ENCODE measurements at places on chromosomes 5 and 9.

GRCh38 chr5:142929587-142929986 lies 159.4 kb downstream of the ARHGAP26 start:
- DNase-seq, result no peak

DNA sequence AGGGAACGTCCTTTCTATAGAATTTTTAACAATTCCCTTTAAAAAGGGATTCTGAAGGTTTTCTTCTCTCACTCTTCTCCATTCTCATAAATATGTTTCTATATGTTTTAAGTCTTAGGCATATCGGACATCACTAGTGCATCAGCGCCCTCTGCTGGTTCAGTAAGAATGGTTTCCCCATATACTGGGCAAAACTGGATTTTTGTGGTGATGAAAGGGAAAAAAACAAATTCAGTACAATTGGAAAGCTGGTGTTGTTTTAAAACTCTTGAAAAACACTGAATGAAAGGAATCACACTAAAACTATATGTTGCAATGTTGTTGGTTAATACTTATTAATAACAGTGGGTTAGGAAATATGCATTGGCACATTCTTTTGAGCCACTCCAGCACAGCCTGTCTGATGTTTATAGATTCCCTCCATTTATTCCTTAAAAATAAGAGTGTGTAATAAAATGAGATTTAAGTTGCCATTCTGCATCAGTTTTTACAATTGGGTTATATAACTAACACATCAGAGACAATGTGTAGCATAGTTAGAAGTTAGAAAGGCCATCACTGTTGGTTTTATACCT lies 15.8 kb downstream of the CWC27 start:
- DNase-seq, result peak; percentile 22

- peak; percentile 25 for DNase-seq
These were observed 111.6 kb downstream of the WNK2 start for GRCh38 chr9:93295456-93296076.

GRCh38 chr5:17398431-17398830 lies 99.6 kb upstream of the TAF11L2 start:
- DNase-seq, result peak; percentile 60

DNA sequence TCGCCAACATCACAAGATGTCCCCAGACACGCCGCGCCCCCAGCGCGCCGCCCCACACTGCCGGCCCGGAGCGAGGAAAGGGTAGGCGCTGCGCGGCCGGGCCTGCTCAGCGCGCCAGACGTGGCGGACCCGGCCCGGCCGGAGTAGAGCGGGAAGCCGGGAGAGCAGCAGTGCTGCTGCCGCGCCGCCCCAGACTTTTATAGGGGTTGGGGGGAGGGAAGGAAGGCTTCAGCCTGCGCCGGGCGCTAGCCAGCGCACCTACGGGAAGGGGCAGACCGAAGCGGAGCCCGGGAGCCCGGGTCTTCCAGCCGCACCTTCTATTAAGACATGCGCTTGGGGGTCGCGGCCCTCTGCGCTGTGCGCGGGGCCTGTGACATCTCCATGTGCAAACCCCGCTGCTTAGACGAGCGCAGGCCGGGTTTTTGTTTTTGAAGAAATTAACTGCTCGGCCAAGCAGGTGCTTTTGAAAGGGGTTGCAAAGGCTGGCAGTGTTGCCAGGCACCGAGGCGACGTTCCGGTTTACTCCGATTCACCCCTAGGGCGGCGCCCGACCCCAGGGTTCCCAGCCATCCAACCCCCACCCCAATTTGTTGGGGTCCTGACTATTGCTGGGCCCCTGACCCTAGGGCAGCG lies 353 bp upstream of the PAX5 start:
- peak; percentile 79 for DNase-seq

DNA sequence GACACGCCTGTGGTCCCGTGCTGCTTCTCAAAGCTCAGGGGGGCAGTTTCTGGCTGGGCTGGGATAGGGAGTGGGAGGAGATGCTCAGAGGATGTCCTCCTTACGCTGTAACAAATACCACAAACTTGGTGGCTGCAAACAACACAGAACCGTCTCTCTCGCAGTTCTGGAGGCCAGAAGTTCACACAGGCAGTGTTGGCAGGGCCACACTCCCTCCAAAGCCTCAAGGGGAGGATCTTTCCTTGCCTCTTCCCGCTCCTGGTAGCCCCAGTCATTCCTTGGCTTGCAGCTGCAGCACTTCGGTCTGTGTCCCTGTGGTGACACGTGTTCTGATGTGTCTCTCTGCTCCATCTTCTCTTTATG lies 10.4 kb upstream of the ORM1 start:
- DNase-seq, result no peak

- DNase-seq, result no peak
These were observed 61.7 kb upstream of the COL15A1 start for GRCh38 chr9:98881836-98882568.
